ENCODE measurements at places on chromosomes 16 and 17.

GRCh38 chr17:19905502-19905901, 37.8 kb upstream of the ULK2 start:
- DNase-seq = no peak

GRCh38 chr17:68425979-68426378, 31.3 kb downstream of the WIPI1 start:
- DNase-seq = no peak

- DNase-seq = no peak
Measured at GRCh38 chr17:4583782-4584100, 588 bp upstream of the SMTNL2 start.

GRCh38 chr16:59192551-59193199, 458.6 kb upstream of the GOT2 start:
- no peak for DNase-seq

- no peak for DNase-seq
Measured at GRCh38 chr17:80415626-80416137, 715 bp downstream of the ENDOV start.

- DNase-seq = no peak
Measured at GRCh38 chr16:81537721-81538561, 93.3 kb downstream of the CMIP start.

- no peak for DNase-seq
Measured at GRCh38 chr17:49093131-49093530, 39.4 kb upstream of the B4GALNT2 start.
